Head of caudate nucleus (tissue), 42 donors: ENCODE measurements at places on chromosomes 4 and X.

DNA sequence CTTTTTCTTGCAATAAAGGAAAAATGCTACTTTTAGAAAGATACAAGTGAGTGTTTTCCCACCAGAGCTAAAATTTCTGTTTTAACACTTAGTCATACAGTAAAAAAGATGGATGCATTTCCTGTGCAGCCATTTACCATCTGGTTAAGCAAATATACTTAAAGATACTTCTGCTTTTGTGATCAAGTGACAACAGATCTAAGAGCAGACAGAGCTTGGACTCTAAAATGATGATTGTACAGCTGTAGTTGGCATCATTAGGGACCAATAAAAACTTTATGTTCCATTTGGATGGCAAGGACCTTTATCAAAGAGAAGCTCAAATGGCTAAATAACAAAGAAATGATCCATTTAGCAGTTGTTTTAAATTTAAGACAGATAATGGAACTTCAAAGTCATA, 270.8 kb downstream of the FSTL5 start:
- DNase-seq = no peak

DNA sequence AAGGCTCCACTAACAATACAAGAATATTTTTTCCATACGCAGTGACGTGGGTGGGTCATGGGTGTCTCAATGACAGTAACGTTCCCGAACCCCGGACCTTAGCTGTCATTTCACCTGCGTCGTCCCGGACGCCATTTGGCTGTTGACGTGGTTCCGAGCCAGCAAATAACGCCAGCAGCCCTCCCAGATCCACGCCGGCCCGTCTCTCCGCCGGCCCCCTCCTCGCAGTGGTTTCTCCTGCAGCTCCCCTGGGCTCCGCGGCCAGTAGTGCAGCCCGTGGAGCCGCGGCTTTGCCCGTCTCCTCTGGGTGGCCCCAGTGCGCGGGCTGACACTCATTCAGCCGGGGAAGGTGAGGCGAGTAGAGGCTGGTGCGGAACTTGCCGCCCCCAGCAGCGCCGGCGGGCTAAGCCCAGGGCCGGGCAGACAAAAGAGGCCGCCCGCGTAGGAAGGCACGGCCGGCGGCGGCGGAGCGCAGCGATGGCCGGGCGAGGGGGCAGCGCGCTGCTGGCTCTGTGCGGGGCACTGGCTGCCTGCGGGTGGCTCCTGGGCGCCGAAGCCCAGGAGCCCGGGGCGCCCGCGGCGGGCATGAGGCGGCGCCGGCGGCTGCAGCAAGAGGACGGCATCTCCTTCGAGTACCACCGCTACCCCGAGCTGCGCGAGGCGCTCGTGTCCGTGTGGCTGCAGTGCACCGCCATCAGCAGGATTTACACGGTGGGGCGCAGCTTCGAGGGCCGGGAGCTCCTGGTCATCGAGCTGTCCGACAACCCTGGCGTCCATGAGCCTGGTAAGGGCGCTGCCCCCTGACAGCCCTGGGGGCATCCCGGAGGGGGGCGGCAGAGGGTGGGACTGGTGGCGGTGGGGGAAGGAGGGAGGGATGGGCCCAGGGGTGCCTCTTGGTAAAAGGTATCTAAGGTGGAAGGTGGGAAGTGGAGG, at the start of gene CPE:
Gene CPE, plus strand, starts transcription at position 264 of the 933 bp plus-strand sequence. Its CDS starts 214 bp downstream, at position 478.
- DNase-seq = peak; percentile 62

DNA sequence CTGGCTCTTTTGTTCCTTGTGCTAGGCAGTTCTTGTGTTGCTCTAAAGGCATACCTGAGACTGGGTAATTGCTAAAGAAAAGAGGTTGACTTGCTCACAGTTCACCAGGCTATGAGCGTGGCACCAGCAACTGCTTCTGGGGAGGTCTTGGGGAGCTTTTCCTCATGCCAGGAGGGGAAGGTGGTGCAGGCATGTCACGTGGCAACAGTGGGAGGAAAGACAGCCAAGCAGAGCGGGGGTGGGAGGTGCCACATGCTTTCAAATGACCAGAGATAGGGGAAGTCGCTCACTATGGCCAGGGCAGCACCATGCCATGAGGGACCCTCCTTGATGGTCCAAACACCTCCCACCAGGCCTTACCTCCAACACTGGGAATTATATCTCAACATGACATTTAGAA, 4.7 kb downstream of the MAGEB17 start:
- DNase-seq = no peak

GRCh38 chr4:184952522-184952921, 65.8 kb upstream of the HELT start:
- no peak for DNase-seq

DNA sequence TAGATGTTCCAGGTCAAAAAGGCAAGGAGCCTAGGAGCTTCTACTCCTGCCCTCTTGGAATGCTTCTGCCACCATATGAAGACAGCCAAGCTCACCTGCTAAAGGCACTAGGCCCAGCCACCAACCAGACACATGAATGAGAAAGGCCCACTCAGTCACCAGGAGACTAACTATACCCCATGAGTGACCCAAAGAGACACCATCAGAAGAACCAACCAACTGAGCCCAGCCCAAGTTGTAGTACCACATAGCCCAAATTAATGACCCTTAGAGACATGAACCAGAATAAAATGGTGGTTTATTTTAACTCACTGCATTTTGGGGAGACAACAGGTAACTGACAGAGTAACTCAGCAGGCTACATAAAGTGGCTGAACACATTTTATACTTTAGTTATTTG, 22.9 kb upstream of the CXCL3 start:
- no peak for DNase-seq

- DNase-seq = no peak
These were observed 13.3 kb upstream of the PDLIM3 start for GRCh38 chr4:185548587-185548986.

GRCh38 chr4:143581331-143581946, 67.9 kb downstream of the SMARCA5 start:
- DNase-seq = no peak

DNA sequence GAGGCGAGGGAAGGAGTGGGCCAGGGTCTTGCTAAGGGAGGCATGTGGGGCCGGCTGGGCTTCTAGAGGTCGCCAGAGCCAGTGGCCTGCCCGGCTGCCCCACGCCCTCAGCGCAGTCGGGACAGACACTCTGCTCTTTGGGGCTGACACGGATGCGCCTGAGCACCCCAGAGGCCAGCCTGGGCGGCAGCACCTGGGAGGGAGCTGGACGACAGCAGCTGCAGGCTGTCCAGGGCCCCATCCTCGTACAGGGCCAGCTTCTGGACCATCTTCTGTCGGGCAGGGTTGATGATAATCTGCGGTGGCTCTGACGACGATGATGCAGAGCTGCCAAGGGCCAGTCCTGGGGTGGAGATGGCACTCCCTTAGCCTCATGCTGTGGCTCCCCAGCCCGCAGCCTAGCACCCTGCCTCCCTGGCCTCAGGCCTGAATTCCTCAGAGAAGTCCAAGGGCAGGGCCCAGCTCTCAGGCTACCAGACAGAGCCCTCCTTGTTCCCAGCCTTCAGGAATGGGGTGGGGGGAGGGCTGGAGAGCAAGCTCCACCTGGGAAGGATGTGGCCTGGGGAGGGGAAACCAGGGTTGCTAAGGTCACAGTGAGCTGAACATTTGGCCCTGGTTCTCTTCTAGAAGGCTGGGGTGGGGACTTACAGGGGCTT, 7.2 kb downstream of the IRAK1 start:
- peak; percentile 52 for DNase-seq

- DNase-seq = no peak
These were observed 15.0 kb downstream of the GAB3 start for GRCh38 chrX:154735695-154736393.

DNA sequence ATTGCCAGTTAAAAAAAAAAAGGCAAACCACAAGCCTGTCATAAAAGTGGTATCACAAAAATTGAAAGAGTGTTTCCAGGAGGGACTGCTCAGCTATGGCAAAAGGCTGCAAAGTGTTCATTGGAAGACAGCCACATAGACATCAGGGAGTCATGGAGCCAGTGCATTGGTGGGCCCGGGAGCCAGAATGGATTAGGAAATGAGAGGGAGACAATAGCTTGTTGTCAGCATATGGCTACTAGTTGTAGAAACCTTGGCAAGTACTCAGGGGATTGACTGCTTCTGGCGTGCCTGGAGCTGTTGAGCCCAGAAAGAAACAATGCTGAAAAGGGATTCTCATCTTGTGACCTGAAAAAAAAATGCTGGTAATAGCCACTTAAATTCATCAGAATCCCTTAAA, 5.0 kb downstream of the GAR1 start:
- DNase-seq = no peak

- no peak for DNase-seq
These were observed 43.7 kb downstream of the TSPAN5 start for GRCh38 chr4:98614662-98615061.

GRCh38 chr4:30380404-30380998, 339.7 kb upstream of the PCDH7 start:
- no peak for DNase-seq

DNA sequence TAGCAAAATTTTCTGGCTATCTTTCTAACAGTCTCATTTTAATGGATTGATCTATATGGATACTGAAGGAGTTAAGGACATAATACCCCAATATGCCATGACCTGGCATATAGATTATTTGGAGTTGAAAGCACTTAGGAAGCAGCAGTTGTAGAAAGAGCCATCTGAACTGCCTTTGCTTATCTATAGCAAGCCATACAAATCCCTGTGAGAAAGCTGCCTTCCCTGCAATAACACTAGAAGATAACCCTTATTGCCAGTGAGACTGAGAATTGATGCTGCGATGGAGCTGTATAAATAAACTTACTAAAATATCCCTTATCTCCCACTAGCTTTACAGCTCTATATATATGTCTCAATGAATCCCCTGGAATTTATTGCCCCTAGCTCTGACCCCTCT, 346.3 kb downstream of the TECRL start:
- no peak for DNase-seq

DNA sequence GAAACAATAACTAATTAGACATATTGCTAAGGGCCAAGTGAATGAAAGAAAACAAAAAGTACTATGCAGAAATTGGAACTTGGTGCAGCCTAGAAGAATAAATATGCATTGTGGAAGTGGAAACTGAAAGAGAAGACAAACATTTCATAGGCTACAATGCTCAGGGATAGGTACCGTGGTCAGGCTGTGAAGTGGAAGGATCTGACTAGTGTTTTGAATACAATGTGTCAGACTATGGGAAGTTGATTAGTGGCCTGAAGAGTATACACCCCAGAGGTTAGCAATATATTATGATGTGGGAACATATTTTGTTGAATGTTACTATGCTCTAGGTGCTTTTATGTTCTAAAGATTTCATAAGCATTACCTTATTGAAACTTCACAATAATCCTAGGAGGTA, 36.8 kb downstream of the GPRIN3 start:
- DNase-seq = no peak

DNA sequence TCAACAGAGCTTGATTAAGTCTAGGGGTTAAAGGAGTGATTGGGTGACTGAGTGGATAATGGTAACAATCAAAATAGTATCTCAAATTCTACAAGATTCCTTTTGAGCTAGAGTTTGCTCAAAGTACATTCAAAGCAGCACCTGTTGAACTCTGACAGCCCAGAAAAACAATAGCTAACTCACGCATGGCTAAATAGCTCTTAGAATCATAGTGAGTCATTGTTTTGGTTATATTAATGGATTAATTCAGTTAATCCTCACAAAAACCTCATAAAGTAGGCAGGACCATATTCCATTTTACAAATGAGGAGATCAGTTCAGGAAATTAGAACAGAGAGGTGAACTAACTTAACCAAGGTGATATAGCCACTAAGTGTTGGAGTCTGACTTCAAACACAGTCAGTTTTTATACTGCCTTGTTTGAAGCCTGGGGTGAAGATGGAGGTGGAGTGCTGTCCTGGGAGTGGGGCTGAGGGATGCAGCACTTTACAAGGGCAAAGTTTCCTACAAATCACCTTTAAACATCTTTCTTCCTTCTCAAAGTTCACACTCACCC, 35.9 kb upstream of the PPM1K start:
- no peak for DNase-seq

GRCh38 chr4:78031417-78031950, 25.6 kb upstream of the FRAS1 start:
- no peak for DNase-seq

GRCh38 chr4:1738410-1738809, 17.1 kb downstream of the TACC3 start:
- no peak for DNase-seq

GRCh38 chr4:32140636-32141035, 1420.5 kb downstream of the PCDH7 start:
- no peak for DNase-seq

GRCh38 chr4:8039853-8040252, 100.2 kb upstream of the AFAP1 start:
- no peak for DNase-seq
